Natural killer cell treated with Interleukin-12 subunit alpha and Interleukin-12 subunit beta and Interleukin-15 and Interleukin-18, amount 100 ng/mL, for 72 hours (primary cell): ENCODE measurements at places on chromosomes 16 and 17. TPM values are rescaled to one million over a fixed set of nuclear protein-coding genes. Genes with fewer than 3 reads are reported as not detected.

Gene KRT23
- not detected for total RNA-seq

Gene MBTD1
- total RNA-seq, result 10.4 TPM

Gene CYBA
- total RNA-seq, result 268 TPM

Gene ABCC11
- total RNA-seq, result not detected

Gene HAPSTR1
- 72.6 TPM for total RNA-seq

Gene PTX4
- total RNA-seq, result not detected

Gene OR2C1
- not detected for total RNA-seq

GRCh38 chr16:88493879-88494278 is 40.8 kb downstream of the ZFPM1 start:
- no peak for DNase-seq
- H3K27me3 ChIP-seq, result no peaks in the 10 kb centered on the region
- peaks cover 8% of the 10 kb centered on the region for H3K4me1 ChIP-seq
- no peak overlapping the region for H3K4me3 ChIP-seq
- H3K36me3 ChIP-seq, result no peaks in the 10 kb centered on the region

GRCh38 chr17:50828508-50829170 is 6.7 kb upstream of the WFIKKN2 start:
- H3K27me3 ChIP-seq, result peaks cover 15% of the 10 kb centered on the region
- H3K36me3 ChIP-seq, result no peaks in the 10 kb centered on the region
- H3K27ac ChIP-seq, result no peak overlapping the region
- DNase-seq, result no peak

GRCh38 chr17:68711858-68712257 is 110.7 kb upstream of the FAM20A start:
- H3K27ac ChIP-seq, result no peak overlapping the region
- DNase-seq, result no peak
- no peaks in the 10 kb centered on the region for H3K4me1 ChIP-seq

- H3K36me3 ChIP-seq, result peaks cover 25% of the 10 kb centered on the region
- no peaks in the 10 kb centered on the region for H3K27me3 ChIP-seq
- no peak for DNase-seq
- H3K4me1 ChIP-seq, result peaks cover 6% of the 10 kb centered on the region
- H3K27ac ChIP-seq, result no peak overlapping the region
Measured at GRCh38 chr16:84080378-84080777, 36.4 kb downstream of the MBTPS1 start.

DNA sequence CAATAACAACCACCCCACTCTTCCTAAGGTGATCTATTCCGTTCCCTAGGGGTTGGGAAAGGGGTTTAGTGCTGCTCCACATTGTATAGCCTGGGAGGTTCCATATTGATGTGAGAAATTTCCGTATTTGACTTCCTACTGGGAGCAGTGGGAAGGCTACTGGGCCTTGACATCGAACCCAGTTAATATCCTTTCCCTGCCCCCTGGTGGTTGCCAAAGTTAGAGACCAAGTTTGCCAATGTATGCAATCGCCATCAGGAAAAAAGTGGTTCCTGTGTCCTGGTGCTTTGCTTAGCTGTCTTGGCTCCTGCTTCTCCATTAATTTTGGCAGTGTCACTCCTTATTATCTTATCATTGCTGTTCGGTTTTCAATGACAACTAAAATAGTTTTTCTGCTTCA is 914.9 kb downstream of the KCNJ2 start:
- no peak for DNase-seq
- H3K4me3 ChIP-seq, result no peak overlapping the region
- H3K4me1 ChIP-seq, result no peaks in the 10 kb centered on the region
- H3K36me3 ChIP-seq, result peaks cover 10% of the 10 kb centered on the region
- no peaks in the 10 kb centered on the region for H3K27me3 ChIP-seq
- H3K27ac ChIP-seq, result no peak overlapping the region

DNA sequence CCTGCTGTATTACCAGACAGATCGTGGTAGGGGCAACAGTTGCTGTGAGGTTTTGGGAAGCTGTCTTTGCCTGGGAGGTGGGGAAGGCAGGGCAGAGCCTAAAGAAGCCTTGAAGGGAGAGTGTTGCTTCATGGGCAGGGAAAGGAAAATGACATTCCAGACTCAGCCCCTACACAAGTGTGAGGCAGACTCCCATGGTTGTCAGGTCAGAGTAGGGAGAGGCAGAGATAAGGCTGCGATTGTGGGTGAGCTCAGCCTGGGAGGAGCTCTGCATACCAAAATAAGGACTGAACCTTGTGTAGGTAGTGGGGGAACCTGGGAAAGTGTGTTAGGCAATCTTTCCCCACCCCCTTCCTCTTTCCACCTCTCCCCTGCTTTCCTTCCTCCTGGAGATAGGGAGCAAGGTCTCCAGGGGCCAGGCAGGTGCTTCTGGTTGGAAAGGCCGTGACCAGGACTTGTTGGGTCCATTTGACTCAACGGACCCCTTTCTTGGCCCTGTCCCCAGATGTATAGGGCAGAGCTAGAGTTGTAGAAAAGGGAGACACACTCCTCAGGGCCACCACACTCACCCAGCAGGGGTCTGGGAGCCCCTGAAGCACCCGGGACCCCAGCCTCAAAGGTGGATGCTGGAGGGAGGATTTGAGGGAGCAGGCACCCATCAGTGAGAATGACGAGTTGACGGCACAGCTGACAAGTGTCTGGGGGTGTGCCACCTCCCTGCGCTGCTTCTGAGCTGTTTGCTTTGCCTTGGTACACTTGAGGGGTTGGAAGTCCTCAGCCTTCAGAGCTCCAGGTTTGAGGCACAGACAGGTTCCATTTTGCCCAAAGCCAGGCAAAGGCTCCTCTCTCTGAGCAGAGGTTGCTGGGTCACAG is 18.5 kb upstream of the TOB1 start:
- peaks cover 13% of the 10 kb centered on the region for H3K4me1 ChIP-seq
- H3K4me3 ChIP-seq, result no peak overlapping the region
- H3K27ac ChIP-seq, result no peak overlapping the region
- DNase-seq, result no peak
- H3K27me3 ChIP-seq, result no peaks in the 10 kb centered on the region
- no peaks in the 10 kb centered on the region for H3K36me3 ChIP-seq

- DNase-seq, result no peak
- no peak overlapping the region for H3K27ac ChIP-seq
- H3K27me3 ChIP-seq, result no peaks in the 10 kb centered on the region
- H3K4me3 ChIP-seq, result no peak overlapping the region
- peaks cover 20% of the 10 kb centered on the region for H3K36me3 ChIP-seq
Measured at GRCh38 chr17:47618410-47618809, 31.3 kb upstream of the KPNB1 start.

- DNase-seq, result no peak
- H3K36me3 ChIP-seq, result no peaks in the 10 kb centered on the region
- H3K27ac ChIP-seq, result peak overlapping the region; percentile 94
- H3K4me3 ChIP-seq, result no peak overlapping the region
- peaks cover 47% of the 10 kb centered on the region for H3K4me1 ChIP-seq
- no peaks in the 10 kb centered on the region for H3K27me3 ChIP-seq
Measured at GRCh38 chr17:41680426-41681040, 8.2 kb upstream of the EIF1 start.

DNA sequence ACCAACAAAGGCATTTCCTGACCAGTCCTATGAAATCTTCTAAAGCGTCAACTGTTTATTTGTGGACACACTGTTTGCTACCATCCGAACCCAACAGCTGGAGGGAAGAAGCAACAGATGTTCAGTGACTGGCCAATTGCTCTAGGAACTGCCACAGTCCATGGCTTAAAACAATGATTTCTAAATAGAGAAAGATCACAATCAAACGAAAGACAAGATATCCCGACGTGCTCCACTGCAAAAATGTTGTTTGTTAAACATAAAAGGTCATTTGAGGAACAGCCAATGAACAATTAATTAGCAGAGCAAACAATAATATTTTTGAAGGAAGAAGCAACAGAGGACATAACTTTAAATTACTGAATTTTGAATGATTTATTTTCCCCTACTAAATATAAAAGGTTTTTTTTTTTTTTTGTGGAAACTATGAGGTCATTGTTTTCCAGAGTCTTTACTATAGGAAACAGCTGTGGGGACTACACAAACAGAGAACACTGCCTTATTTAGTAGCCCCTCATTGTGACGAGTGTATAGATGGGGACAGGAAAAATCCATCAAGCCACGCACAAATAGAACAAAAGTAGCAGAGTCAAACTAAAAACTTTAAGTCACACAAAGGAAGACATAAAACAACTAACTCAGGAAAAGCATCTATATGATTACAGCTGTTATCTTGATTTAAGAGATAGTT is 17.2 kb downstream of the USP31 start:
- H3K4me1 ChIP-seq, result peaks cover 7% of the 10 kb centered on the region
- H3K27me3 ChIP-seq, result no peaks in the 10 kb centered on the region
- H3K27ac ChIP-seq, result no peak overlapping the region
- H3K36me3 ChIP-seq, result peaks cover 7% of the 10 kb centered on the region
- DNase-seq, result no peak

DNA sequence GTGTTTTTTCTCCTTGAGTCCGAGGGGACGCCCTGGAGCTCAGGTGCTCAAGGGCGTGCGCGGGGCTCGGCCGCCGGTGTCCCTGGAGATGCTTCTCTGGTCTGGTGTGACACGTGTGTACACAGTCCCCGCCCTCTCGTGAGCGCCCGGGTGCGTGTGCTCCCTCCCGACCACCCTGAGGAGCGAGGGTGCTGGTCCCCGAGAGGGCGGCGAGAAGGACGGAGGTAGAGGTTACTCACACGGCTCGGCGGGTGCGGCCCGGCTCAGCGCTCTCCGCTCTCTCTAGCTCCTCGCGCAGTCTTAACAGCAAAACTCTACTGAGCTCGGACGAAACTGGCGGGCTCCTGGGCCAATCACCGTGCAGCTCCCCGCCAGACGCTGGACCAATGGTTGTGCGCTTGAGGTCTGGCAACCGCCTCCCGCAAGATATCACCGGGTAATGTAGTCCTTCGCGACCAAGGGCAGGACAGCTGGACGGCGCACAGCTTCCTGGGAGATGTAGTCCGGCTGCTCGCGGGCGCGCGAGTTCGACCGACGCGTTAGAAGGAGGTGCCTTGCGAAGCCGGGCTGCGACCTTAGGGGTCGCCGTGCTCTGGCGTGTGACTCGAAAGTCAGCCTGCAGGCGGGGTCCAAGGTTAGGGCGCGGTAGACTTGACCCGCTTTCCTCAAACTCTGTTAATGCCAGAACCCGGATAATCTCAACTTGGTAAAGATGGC is at the start of gene SLC25A19:
SLC25A19 (minus strand) TSS at position 319 of the 717 bp plus-strand sequence. CDS start 2,669 bp downstream, outside the sequence.
- DNase-seq, result peak; percentile 97
- H3K27ac ChIP-seq, result peak within 1 kb of the TSS; percentile 99
- peak within 1 kb of the TSS; percentile 99 for H3K4me3 ChIP-seq
- no peaks in the 10 kb centered on the region for H3K27me3 ChIP-seq
- peaks cover 5% of the 10 kb centered on the region for H3K36me3 ChIP-seq
- peaks cover 18% of the 10 kb centered on the region for H3K4me1 ChIP-seq

DNA sequence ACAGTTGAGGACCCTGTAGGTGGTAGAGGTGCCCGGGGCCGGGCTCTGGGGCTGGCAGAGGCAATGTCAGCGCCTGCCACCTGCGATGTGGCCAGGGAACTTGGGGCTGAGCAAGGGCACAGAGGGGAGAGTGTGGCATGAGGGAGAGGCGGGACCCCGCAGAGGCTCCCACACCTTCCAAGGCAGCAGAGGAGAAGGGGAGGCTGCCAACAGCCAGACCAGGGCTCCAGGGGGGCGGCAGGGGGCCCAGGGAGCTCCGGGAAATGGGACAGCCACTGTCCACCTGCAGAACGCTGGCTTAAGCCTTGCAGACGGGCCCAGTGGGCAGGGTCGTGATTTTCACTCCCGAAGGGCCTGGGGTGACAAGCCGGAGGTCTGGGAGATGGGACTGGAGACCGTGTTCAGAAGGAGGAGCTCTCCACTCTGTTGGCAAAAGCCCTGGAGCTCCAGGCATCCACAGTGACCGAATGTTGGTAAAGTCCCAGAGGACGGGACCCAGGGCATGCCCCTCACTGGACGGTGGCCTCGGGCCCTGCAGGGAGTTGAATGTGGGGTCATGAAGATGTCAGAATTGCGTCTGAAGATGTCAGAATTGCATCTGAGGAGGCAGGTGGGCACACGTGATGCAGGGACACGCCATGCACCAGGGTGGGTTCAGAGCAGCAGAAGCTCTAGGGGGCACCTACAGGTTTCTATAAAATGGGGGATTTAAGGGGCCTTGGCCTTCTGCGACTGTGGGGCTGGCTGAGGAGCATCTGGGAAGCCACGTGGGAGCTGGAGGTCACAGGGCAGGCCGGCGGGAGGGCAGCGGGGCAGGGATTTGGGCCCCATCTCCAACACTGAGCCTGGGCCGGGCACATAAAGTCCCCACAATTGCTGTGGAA is 18.6 kb downstream of the CD7 start:
- no peak for DNase-seq
- peak overlapping the region; percentile 88 for H3K4me3 ChIP-seq
- H3K4me1 ChIP-seq, result peaks cover 72% of the 10 kb centered on the region
- no peaks in the 10 kb centered on the region for H3K36me3 ChIP-seq

DNA sequence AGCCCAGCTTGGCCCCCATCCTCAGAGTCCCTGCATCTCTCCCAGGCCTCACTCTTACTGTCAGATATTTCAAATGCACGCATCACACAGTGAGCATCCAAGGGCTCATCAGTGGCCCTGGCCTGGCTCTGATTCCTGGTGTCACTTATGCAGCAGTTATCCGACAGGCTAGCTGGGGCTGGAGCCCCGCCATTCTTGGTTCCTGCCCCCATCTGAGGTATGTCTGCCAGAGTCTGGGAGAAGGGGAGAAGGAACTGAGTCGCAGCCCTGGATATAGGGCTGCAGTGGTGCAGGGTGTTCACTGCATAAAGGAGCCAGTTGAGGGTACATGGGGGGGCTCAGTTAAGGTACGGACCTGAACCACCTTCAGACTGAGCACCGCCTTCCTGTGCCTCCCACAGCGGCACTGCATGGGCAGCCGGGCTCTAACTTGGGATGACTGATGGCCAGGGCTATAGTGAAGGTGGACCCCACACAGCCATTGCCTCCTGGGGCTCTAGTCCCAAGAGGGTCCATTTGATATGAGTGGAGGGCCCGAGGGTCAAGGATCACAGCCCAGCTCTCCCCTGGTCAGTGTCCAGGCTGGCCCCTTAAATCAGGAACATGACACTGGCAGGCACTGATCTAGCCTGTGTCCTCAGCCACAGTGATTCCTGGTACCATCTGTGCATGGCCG is 1.8 kb upstream of the RASD1 start:
- no peak for DNase-seq
- peaks cover 7% of the 10 kb centered on the region for H3K27me3 ChIP-seq
- H3K4me1 ChIP-seq, result peaks cover 12% of the 10 kb centered on the region
- H3K4me3 ChIP-seq, result no peak overlapping the region

GRCh38 chr16:57169327-57169726 is 16.5 kb downstream of the PSME3IP1 start:
- no peaks in the 10 kb centered on the region for H3K4me1 ChIP-seq
- no peak overlapping the region for H3K27ac ChIP-seq
- H3K36me3 ChIP-seq, result peaks cover 32% of the 10 kb centered on the region
- no peaks in the 10 kb centered on the region for H3K27me3 ChIP-seq
- no peak for DNase-seq

- H3K27ac ChIP-seq, result no peak overlapping the region
- no peak for DNase-seq
- no peaks in the 10 kb centered on the region for H3K36me3 ChIP-seq
- H3K4me1 ChIP-seq, result no peaks in the 10 kb centered on the region
Measured at GRCh38 chr16:19003935-19004334, 20.2 kb downstream of the TMC7 start.

DNA sequence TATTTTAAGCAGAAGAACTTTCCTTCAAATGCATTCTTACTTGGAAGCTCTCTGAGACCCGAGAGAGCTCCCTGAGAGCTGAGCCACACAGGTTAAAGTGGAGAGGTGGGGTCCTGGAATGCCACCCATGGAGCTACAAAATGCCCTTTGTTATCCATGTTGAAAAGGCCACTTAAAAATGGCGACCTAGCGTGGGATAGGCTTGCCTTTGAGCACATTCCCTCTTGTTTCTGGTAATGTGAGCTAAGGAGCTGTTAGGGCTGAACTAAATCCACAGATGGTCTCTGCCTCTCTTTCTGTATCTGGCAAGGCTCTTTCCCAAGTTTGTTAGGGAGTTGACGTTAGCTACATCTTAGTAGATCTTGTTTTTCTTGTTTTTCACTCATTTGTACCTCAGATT is 171.6 kb downstream of the SNX29 start:
- no peak overlapping the region for H3K27ac ChIP-seq
- H3K4me1 ChIP-seq, result peaks cover 9% of the 10 kb centered on the region
- DNase-seq, result no peak
- H3K36me3 ChIP-seq, result no peaks in the 10 kb centered on the region
